ENCODE measurements at places on chromosomes 2 and 18.

DNA sequence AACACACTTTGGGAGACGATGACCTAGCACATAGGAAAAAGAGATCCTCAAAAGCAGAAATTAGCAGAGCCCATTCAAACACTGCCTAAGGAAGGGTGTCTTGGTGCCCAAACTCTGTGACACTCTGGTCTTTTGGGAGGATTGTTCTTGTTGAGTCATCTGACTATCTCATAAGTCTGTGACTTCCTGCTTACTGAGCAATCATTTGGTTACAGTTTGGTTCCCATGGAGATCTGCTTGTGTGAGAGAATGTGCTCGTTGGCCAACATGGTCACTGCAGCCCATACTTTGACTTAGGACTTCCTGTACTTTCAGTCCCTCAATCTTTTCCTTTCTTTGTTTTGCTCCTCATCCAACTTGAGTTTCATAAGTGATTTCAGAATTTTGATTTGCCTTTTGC is 602.9 kb downstream of the NYAP2 start:
- peak; percentile 75 for DNase-seq

DNA sequence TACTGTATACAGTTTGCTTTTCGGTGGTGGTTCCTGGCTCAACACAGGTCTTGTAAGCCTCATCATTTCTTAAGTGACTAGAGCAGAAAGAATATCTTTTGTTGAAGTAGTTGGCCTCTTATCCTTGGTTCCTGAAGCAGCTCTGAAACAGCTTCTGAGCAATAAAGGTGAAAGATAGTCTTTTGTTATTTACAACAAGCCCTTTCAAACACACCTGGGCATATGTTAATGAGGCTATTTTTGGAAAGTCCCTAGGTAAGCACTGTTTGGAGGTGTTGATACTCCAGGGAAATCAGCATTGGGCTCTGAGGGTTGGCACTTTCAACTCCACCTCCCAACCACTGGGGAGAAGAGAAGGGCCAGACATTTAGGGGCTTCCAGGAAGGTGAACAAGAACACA is 211.0 kb downstream of the MCFD2 start:
- DNase-seq: no peak

DNA sequence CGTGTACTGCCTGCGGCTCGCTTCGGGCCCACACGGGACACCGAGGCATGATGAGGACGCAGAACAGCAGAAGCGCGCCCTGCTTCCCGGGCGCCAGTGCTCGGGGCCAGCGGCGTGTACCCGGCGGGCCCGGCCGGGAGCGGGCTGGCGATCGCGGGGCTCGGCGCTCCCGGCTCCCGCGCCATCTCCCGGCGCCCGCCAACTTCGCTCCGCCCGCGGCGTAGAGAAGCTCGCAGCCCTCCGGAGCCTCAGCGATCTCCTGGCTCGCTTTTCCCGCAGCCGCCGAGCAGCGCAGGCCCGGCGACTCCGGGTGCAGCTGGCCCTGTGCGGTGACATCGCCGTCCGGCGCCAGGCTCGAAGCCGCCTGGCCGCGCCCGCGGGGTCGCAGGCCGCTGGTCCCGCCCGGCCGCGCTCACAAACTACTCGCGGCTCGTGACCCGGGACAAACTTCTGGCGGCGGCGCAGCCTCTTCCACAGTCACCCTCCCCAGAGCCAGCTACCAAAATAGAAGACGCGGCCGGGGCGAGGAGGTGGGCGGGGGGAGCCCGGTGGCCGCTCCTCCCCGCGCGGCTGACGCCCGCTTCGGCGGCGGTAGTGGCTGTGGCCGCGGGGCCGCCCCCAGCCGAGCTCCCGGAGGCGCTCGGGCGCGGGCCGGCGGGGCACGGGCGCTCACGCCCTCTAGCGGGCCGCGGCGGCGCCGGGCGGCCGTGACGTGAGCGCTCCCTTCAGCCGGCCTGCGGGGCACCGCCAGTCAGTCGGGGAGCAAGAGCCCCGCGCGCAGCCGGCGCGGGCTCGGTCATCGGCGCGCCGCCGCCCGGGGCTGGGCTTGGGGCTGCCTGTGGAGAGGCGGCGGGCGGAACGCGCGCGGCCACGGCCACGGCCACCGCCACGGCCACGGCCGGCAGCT is at the start of gene PTPRM:
PTPRM (plus strand) TSS at position 750 of the 907 bp plus-strand sequence. CDS start 503 bp downstream, outside the sequence.
- peak; percentile 78 for DNase-seq

GRCh38 chr18:43587538-43588153 is 310.4 kb upstream of the SYT4 start:
- DNase-seq: peak; percentile 46

DNA sequence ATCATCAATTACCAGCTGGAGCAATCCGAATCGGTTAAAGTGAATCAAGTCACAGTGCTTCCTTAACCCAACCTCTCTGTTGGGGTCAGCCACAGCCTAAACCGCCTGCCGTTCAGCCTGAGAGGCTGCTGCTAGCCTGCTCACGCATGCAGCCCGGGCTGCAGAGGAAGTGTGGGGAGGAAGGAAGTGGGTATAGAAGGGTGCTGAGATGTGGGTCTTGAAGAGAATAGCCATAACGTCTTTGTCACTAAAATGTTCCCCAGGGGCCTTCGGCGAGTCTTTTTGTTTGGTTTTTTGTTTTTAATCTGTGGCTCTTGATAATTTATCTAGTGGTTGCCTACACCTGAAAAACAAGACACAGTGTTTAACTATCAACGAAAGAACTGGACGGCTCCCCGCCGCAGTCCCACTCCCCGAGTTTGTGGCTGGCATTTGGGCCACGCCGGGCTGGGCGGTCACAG is 496 bp upstream of the ITGA4 start:
- no peak for DNase-seq

- no peak for DNase-seq
Measured at GRCh38 chr2:31577143-31577542, 3.6 kb downstream of the SRD5A2 start.

DNA sequence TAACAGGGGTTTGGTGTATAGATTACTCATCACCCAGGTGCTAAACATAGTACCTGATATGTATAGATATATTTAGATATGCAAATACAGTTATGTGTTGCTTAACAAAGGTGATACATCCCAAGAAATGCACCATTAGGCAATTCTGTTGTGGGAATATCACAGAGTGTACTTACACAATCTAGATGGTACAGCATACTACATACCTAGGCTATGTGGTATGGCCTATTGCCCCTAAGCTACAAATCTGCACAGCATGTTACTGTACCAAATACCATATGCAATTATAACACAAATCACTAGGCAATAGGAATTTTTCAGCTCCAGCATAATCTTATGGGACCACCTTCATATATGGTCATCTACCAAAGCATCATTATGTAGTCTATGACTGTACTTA is 43.5 kb upstream of the NPAS2 start:
- DNase-seq: no peak

DNA sequence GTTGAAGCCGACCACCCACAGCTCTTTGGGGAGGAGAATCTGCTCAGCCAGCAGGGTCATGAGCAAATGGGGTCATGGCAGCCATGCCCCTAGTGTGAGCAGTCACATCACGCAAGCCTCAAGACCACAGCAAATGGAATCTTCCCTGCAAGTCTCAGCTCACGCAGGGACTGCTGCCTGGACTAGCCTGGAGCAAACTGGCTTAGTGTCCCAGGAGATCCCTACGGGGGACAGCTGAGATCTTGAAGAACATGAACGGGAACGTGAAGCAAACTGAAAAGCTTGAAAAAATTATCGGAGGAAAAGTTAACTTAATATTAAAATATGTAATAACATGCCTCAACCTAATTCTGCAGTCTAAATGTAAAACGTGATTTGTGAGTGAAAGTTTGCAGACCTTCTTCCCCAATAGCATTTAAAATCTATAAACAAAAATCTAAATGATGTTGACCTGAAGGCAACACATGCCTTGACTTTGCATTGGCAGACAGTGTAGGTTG is 118.4 kb downstream of the FAM124B start:
- no peak for DNase-seq

GRCh38 chr2:122191331-122191730 is 435.9 kb downstream of the TSN start:
- no peak for DNase-seq

- peak; percentile 2 for DNase-seq
Measured at GRCh38 chr18:6406075-6406909, 8.4 kb downstream of the L3MBTL4 start.

DNA sequence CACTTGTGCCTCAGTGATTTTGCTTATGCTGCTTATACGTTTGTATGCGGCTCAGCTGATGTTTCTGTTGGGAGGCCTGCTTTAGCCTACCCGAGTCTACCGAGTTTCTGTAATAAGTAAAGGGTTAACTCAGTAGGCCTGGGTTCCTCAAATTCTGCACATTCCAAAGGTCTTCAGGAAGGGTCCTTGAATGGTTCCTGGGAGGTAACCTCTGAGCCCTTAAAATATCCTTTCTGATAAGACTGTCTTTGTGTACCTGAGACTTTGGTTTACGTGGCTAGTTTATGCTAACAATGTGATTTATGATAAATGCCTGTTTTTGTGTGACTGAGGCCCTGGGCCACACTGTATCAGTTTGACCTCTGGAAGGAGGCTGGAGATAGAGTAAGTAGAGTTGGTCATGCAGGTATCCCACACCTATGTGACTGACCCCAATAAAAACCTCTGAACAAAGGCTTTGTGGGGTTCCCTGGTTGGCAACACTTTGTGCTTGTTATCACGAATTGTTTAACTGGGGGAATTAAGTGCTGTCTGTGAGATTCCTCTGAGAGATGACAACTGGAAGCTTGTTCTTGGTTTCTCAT is 18.9 kb upstream of the PNPT1 start:
- DNase-seq: no peak

DNA sequence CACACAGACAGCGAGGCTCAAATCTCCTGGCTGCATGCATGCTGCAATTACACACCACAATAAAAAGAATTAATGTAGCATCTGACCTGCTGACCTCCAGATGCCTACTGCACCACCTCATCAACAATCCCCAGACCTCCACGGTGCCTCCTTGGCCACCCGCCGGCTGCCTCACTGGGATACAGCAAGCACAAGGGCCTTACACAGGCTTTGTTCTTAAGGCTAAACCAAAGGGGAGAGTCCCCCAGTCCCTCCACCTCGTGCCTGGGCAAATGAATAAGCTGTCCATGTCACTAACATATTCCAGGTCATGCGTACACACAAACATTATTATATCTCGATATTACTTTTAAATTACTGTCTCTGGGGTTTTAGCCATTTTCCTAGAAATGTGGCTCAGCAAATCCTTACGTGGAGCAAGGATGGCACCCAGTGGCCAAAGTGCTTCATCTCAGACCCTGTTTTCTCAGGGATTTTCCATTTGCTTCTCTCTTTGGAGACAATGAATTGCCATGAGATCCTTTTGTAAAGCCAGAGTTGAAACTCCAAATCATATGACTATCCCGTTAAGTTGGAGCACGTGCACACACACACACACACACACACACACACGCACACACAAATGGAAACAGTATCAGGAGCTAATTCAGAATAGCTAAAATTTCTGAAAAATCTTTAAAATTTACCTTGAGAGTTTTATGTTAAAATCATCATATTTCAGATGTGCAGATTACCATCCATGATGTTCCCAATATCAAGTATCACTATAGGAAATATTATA is 313.8 kb downstream of the PDE11A start:
- DNase-seq: peak; percentile 63

GRCh38 chr2:149225446-149225845 is 104.9 kb upstream of the LYPD6 start:
- no peak for DNase-seq

- DNase-seq: no peak
Measured at GRCh38 chr2:95320986-95321767, 24.0 kb downstream of the KCNIP3 start.

- DNase-seq: no peak
Measured at GRCh38 chr2:159196393-159196925, 90.0 kb downstream of the WDSUB1 start.

- DNase-seq: no peak
Measured at GRCh38 chr2:70516596-70516995, 37.0 kb downstream of the TGFA start.

- DNase-seq: peak; percentile 22
Measured at GRCh38 chr18:12460874-12461273, 53.1 kb downstream of the PRELID3A start.

DNA sequence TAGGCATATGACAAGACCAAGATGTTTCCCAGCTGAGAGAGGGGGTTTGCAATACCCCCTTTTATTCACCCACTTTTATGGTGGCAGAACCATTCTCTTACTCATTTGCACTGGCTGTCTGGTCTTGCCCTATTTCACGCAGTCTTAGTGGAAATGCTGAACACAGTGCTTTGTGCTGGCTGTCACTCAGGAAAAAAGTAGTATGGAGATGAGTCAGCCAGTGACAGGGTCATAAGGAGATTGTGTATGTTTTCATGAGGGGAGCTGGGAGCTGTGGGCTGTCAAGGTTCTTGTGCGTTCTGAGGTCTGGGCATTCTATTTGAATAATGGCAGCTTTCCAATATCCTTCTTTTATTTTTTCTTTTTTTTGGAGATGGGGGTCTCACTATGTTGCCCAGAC is 10.9 kb upstream of the CNRIP1 start:
- peak; percentile 12 for DNase-seq

DNA sequence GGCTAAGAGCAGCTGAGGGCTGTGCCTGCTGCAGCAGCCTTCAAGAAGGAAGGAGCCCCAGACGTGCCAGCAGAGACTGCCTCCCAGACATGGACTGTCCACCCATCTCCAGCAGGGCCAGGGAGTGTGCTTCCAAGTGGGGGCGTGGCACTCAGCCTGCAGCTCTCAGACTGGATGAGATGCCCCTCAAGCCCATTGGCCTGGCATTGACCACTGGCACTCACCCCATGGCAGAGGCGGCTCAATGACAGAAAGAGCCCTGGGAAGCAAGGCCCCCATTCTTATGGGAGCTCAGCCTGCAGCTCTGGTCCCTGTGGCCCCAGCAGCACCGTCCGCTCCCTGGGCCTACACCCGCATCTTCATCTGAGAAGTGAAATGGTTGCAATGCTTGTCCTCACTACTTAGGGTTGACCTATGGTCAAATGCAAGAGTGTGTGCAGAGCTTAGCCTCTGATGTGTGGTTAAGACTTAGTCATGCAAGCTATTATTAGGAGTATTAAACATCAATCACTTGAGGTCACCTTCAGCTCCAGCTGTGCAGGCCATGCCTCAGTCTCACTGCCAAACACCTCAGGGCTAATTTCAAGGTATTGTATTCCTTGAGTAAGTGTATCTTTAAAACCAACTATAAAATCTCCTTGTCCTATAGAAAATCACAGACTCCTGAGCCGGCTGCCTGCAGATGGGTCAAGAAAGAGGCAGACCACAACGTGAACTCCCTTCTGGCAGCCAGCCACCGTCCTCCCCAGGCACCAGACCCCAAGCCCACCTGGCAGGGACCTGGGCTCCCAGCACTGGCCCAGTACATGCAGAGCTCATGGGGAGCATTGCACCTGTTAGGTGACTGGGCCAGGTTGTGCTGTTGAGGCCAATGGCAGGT is 194.8 kb downstream of the NDUFA10 start:
- DNase-seq: no peak

- no peak for DNase-seq
Measured at GRCh38 chr2:224749136-224749535, 33.0 kb upstream of the CCDC195 start.

GRCh38 chr2:3326871-3327270 is 50.7 kb downstream of the EIPR1 start:
- DNase-seq: no peak

GRCh38 chr2:209208211-209208610 is 215.6 kb upstream of the MAP2 start:
- DNase-seq: no peak

All from astrocyte of the spinal cord (primary cell).